ENCODE measurements at places on chromosomes 4 and X.
A peak's percentile ranks its signal among the peaks of the same experiment; 100 is the strongest.

DNA sequence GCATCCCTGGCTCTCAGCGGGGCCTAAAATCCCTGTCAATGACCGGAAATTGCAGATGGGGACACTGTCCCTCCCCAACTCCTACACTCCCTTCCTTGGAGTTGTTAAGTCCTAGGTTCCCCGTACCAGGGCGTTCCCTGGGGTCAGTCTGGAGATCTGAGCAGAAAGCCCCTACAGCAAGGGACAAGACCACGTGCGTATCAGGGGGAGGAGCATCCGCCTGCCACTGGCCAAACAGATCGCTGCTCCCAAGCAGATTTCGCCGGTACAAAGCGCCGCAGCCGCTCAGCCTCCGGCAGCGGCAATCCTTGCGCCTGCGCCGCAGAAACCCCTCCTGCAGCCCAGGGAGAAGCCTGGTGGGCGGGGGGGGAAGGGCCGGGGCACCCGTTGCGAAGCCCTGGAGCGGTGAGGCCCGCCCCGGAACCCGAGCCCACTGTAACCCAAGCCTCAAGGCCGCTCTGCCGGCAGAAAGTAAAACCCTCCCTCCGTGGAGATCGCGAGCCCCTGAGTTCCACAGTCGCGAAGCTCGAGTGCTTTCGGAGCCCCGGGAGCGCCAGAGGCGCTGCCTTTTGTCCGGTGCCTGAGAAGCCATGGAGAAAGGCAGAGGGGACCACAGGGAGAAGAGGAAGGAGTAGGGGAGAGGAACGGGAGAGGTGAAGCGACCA is 2.7 kb downstream of the CRMP1 start:
- peak; percentile 71 for DNase-seq

GRCh38 chrX:16807548-16807947 is 21.3 kb downstream of the TXLNG start:
- peak; percentile 15 for DNase-seq

- no peak for DNase-seq
Observed at GRCh38 chr4:113822555-113823290, 61.2 kb upstream of the CAMK2D start.

GRCh38 chr4:65007841-65008439 is 598.7 kb upstream of the TECRL start:
- peak; percentile 40 for DNase-seq

DNA sequence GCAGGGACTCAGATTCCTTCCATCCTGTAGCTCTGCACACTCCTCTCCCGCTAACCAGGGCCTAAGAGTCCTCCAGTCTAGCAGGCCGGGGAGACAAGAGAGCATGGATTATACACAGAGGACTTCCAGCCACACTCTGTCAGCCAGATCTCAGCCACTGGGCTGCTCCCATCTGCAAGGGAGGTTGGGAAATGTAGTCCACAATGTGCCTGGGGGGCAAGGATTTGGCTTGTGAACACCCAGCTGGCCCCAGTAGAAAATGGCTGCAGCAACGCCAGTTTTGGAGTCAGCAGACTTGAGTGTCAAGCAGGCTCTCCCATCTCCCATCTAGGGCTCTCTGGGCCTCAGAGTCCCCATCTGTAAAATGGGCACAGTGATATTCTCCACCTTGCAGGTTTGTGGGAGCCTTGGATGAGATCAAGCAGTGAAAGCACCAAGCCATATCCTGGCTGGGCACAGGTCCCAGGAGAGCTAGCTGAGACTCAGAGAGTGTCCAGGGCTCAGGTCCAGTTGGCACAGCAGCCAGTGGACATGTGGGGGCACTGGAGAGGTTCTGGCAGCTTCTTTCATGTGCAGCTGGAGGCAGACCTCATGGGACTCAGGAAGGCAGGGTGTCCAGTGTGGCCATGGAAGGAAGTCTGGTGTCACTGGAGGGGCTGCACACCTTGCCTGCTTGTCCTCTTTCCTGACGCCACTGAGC is 14.6 kb downstream of the PSAPL1 start:
- DNase-seq, result no peak

DNA sequence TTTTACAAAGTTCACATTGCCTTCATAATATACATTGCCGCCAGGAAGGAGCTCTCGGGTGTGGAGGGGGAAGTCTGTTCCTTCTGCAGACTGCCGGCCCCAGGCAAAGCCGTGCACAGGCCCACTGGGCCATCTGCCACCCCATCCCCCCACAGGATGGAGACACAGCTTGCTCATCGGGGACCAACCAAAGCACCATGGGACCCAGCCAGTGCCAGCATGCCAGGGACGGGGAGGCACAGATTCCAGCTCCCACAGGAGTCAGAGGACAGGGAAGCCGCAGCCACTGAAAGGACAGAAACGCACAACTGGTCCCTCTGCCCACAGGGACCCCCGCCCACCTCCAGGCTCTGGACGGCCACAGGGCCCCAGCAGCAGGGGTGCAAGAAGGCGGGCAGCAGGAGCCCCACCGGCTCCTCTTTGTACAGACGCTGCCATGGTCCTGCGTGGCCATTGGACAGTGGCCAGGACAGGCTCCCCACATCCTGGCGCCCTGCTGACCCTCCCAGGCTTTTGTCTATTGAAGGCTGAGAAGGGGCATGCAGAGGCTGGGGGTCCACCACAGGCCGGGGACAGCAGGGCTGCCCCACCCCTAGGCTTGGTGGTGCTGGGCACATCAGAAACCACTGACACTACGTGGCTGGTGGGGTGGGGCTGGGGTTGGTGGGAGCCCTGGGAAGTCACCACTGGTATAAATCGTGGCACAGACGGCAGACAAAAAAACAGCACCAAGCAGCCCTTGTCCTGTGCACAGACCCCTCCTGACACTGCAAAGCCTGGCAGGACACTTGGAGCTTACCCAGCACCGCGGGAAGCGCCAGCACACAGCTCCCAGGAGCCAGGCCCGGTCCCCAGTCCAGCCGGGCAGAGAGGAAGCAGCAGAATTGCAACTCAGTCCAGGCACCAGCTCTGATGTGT is 89.0 kb downstream of the FAM53A start:
- no peak for DNase-seq

- DNase-seq, result peak; percentile 42
Observed at GRCh38 chrX:15854080-15854655, 445 bp downstream of the AP1S2 start.

DNA sequence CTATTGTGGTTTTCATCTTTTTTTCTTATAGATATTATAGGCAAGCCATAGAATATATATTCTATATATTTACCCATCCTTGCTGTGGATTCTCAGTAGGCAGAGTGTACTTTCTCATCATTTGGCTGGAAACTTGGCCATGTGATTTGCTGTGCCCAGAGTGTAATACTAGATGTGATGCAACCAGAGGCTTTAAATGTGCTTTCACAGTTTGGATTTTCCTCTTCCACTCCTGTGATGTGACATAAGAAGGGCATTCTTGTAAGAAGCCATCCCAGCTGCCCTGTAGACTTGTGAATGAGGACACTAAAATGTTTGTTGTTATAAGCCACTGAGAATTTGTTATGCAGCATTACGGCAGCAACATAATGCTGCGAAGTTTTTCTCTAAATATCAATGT is 10.4 kb upstream of the HPGDS start:
- DNase-seq, result no peak

GRCh38 chrX:20461002-20461401 is 194.3 kb upstream of the RPS6KA3 start:
- no peak for DNase-seq

DNA sequence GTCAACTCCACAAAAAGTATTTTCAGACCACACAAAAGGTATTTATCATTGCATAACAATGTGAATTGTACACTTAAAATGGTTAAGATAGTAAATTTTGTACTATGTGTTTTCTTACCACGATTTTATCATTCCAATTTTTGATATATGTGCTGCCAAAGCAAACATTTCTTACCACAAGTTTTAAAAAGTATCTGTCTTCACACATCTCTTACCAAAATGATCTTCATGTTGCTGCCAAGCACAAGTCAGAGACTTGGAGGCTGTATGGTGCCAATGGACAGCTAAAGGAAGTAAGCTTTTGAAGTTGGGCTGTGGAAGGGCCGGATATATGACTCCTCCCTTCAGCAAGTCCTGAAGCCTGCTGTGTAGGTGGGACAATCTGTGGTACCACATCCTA is 67.9 kb downstream of the TMLHE start:
- DNase-seq, result no peak

DNA sequence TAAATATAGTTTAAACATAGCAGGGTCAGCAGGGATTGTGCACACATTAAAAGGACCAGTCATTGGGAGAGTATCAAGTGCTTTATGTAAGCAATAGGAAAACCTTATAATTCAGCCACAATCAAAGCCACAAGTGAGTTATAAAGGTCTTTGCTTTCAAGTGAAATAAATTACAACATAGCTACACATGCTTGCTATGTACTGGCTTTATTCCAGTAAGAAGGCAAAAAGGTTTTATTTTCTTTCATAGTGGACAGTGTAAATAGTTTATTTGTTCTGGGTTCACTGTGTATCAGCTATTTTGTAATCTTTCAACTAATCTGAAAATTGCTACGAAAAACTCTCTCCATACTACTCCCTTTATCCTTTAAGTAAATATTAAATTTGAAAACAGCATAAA is 691.4 kb downstream of the PCDH7 start:
- DNase-seq, result no peak

DNA sequence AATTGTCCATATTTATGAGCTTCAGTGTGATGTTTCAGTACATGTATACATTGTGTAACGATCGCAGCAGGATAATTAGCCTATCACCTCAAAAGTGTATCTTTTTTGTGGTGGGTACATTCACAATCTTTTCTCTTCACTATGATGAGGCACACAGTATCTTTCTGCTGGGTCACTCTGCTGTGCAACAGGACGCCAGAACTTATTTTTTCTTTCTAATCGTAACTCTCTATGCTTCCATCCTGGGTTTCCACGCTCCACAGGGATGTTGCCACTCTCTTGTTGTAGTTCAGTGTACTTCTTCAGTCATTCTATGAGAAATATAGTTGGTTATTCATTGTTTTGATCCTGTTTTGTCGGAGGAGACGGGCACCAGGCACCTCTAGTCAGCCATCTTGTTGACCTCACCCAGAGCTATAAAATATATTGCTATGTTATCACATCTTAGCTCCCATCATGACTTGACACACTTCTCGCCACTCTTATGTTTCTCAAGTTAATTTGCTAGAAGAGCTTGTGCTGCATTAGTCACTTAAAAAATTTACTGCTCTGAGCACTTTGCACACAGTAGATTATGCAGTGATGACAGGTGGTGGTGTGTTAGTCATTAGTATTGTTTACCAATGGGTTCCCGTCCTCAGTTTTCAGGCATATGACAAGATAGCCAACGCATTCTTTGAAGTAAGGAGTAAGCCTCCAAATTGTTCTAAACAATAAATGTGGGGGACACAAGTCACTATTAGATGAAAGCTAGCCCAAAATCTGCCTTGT is 1002.7 kb upstream of the PCDH7 start:
- no peak for DNase-seq
